Activated CD4-positive, alpha-beta T cell treated with anti-CD3 and anti-CD28 coated beads, Interleukin-2, amount 10 ng/mL, durations not matched to agents 24 days and 14 days (primary cell): ENCODE measurements at places on chromosomes 6 and 20. TPM values are rescaled to one million over a fixed set of nuclear protein-coding genes. Genes with fewer than 3 reads are reported as not detected.

Gene NOX3
- not detected in 2 replicates for total RNA-seq

Gene VGLL2
- total RNA-seq = not detected in 2 replicates

Gene STX7
- total RNA-seq = 16.3 and 21.1 TPM in 2 replicates

Gene KIF6
- total RNA-seq = 0.17 and 0.33 TPM in 2 replicates
